ENCODE measurements at places on chromosomes 11 and 22.

- DNase-seq = no peak
Observed at GRCh38 chr11:73478737-73479347, 102.6 kb downstream of the RELT start.

GRCh38 chr11:75499423-75500190 lies 26.1 kb downstream of the GDPD5 start:
- DNase-seq = no peak

- no peak for DNase-seq
Observed at GRCh38 chr22:47337161-47337621, 574.7 kb downstream of the TBC1D22A start.

DNA sequence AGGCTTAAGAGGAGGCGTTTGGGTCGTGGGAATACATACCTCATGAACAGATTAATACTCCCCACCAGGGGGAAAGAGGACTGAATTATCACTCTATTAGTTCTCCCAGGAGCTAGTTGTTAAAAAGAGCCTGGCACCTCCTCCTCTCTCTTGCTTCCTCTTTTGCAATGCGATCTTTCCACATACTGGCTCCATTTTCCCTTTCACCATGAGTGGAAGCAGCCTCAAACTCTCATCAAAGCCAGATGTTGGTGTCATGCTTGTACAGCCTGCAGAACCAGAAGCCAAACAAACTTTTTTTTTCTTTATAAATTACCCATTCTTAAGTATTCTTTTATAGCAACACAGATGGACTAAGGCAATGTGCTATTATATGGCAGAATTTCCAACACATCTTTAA lies 258.5 kb downstream of the FAM76B start:
- DNase-seq = no peak

All from nephron progenitor cell (in vitro differentiated cells).